Activated T-cell treated with anti-CD3 and anti-CD28 coated beads for 48 hours (primary cell): ENCODE measurements at places on chromosomes 5 and 9.

DNA sequence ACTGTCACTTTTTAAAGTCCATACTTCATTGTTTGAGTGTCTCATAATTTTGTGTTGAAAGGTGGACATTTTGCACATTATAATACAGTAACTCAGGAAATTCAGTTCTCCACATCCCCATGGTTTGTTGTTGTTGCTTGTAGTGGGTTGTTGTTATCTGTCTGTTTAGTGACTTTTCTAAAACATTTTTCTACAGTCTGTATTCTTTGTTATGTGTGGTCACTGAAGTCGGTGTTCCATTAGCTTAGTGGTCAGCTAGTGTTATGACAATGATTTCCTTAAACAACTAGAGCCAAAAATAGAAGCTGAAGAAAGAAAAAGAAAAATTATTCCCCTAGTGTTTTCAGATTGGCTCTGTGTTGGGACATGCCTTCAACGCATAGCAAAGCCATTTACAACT, 5.6 kb upstream of the IL33 start:
- no peak for DNase-seq

GRCh38 chr5:154320224-154321089, 125.3 kb upstream of the SAP30L start:
- DNase-seq: no peak

- DNase-seq: no peak
Observed at GRCh38 chr5:178319541-178320041, 87.0 kb upstream of the PHYKPL start.

DNA sequence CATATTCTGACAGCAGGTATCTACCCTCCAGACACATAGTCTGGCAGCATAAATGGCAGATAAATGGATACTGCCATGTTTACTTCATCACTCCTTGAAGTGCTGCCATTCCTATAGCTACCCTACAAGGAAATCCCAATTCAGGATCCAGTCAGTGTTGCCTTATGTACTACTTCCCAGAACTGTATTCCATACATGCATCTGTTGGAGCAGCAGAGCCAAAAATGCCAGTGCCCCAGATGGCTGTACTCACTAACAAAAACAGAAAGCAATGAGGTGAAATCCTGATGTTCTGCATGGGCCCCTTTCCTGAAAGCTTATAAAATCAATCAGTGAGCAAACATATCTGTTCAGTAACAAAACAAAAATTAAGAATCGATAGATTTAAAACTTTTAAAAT, 490.0 kb upstream of the COX7C start:
- DNase-seq: no peak

GRCh38 chr9:38440516-38440915, 16.3 kb upstream of the IGFBPL1 start:
- DNase-seq: no peak

GRCh38 chr5:167908606-167909005, 382.8 kb upstream of the WWC1 start:
- DNase-seq: no peak

DNA sequence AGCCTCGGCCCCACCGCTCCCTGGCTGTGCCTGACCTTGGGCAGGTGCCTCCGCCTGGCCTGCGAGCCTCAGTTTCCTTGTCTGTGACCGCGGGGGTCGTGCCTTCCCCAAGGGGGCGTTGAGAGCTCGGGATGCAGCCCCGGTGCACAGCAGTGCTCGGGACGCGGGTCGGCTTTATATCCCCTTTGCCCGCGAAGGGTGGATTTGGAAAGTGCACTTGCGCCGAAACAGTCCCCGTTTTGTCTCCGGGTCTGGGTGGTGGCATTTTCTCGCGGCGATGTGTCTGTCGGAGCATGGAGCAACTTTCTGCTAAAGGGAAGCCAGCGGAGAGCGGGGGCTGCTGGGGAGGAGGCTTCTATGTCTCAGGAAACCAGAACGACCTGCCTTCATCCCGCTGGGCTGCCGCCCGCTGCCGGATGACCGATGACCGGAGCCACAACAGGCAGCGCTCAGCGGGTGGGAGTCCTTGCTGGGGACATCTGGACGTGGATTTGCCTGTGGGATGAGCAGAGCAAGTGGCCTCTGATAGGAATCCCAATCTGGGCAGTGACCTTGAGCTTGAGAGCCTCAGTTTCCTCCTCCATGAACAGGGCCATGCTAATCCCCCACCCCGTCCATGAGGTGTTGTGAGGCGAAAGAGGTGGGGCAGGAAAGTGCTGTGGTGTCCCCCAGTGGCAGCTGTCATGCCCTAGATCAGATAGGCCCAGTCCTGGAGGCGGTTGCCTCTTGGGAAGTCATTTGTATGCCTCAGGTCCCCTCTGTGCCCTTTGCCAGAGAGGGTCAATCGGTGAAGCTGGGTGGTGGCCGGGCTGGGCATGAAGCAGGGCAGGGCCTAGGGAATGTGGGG, 651 bp downstream of the HRH2 start:
- no peak for DNase-seq

- no peak for DNase-seq
Observed at GRCh38 chr5:127941646-127942045, 141.9 kb upstream of the SLC12A2 start.

DNA sequence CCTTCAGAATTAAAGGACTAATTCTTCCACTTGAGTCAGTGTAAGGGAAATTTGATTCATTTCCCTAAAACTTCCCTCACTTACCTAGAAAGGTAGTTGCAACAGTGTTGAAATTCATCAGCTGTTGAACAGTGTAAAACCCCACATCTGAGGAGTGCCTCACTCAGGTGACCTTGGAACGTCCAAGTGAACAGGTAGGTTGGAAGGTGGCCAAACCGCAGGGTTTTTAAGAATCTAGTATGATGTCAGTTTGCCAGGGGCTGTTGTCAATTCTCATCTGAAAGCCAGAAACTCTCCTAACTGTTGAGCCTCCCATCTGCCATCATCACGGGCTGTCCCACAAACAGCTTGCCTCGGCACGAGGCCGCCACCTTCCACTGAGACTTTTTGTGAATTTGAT, 105.7 kb downstream of the TMEM174 start:
- no peak for DNase-seq

DNA sequence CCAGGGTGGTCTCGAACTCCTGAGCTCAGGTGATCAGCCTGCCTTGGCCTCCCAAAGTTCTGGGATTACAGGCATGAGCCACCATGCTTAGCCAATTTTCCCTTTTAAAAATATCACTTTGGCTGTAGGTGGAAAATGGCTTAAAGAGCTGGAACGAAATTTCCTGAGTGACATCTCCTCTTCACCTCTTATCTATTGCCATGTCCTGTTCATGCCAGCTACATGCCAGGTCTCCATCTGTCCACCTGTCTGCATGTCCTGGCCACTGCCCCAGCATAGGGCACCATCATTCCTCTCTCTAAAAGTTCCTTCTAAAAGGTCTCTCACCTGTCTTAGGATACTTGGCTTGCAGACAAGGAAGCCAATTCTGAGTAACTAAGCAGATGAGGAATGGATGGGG, 2.8 kb upstream of the GRK6 start:
- no peak for DNase-seq

DNA sequence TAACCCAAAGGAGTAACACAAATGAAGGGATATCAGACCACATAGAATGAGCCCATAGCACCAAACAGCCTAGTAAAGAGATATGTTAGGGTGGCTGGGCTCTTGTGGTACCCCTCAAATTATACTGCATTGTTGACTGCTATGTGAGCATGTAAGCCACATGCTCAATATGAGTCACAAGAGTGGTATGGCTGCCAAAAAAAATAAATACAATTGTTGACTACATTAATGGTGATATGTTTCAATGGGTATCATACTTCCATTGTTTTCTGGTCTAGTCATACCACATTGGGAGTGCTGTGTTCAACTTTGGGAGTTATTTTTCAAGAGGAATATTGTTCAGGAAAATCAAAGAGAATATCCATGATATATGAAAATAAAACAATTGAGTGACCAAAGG, 162.4 kb upstream of the PIK3R1 start:
- no peak for DNase-seq

DNA sequence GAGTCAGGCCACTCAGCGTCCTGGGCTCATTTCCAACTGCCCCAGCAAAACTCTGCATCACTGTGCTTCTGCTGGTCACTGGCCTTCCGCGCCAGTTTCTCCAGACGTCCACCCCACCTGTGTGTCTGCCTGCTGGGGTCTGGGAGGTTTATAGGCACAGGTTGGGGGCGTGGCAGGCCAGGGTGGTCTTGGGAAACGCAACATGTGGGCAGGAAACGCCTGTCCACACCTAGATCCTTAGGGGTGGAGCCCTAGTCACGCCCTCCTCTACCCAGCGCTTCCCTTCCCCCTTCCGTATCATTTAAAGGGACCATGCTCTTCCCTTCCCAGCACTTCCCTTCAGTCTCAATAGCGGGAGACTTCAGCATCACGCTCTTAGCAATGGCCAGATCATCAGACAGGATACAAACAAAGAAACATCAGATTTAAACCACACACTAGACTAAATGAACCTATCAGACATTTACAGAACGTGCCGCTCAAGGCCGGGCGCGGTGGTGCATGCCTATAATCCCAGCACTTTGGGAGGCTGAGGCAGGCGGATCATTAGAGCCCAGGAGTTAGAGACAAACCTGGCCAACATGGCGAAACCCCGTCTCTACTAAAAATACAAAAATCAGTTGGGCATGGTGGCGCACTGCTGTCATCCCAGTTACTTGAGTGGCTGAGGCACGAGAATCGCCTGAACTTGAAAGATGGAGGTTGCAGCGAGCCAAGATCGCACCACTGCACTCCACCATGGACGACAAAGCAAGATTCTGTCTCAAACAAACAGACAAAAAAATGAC, 11.8 kb upstream of the BTNL9 start:
- DNase-seq: no peak

- DNase-seq: peak; percentile 65
Observed at GRCh38 chr5:115262321-115263077, at the start of gene PGGT1B. TSS of gene PGGT1B (minus strand) at chr5:115262877. CDS start at chr5:115262851, 26 bp downstream.

DNA sequence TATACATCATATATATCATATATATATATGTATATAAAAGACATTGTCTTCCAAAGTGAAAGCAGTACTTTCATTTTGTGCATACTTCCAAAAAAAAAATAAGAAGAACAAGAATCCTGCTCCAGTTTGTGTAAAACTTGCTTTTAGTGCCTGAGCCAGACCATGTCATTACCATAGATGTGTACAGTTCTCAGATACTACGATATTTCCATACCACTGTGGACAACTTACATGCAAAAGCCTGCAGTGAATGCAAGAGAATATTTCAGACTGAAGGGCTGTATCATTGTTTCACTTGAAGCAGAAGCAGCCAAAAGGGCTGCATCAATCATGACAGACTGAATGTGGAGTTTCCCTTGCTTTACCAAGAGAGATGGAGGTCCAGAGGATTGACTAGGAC, 72.6 kb upstream of the CYLC2 start:
- no peak for DNase-seq

DNA sequence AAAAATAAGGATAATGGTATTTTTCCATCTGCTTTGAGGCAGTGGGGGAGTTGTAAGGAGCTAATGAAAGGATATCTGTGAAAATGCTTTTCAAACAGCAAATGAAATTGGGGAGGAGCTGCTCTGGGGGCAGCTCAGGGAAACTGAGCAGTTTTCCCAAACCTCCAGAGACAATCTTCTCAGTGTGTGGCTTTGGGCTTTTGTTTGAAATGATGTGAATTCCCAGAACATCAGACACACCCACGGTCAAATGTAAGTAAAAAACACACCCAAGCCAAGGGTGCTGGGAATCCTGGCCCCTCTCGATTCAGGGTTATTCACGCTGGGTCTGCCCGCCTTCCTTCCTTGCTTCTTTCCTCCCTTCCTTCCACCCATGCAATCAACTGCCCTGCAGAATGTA, 512.6 kb downstream of the BNC2 start:
- DNase-seq: no peak

- no peak for DNase-seq
Observed at GRCh38 chr5:125510651-125511050, 764.2 kb upstream of the ZNF608 start.

GRCh38 chr5:133247881-133248624, 196.2 kb downstream of the HSPA4 start:
- DNase-seq: no peak

- no peak for DNase-seq
Observed at GRCh38 chr9:137169896-137170358, at the start of gene LRRC26. TSS of gene LRRC26 (minus strand) at chr9:137170051. CDS start at chr9:137169943, 108 bp downstream.

- DNase-seq: no peak
Observed at GRCh38 chr9:137316012-137316981, 14.2 kb upstream of the NRARP start.

DNA sequence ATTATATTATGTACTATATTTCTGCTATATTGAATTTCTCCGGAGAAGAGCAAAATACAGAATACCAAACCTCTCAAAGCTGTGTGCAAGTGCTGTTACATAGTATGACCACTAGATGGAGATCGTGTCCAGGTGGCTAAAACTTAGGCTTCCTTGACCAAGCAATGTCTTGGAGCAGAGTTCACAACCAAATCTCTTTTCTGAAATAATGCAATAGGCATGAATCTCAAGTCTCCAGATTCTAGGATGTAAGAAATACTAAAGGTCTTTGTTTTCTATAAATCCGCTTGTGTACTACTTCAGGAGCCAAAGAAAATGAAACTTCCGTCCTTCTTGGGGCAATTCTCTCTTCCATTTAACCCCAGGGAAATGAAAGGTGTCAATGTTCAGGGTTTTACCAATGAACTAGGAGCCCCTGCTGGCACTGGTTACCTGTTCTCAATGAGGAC, 181.5 kb upstream of the RAI14 start:
- DNase-seq: no peak

DNA sequence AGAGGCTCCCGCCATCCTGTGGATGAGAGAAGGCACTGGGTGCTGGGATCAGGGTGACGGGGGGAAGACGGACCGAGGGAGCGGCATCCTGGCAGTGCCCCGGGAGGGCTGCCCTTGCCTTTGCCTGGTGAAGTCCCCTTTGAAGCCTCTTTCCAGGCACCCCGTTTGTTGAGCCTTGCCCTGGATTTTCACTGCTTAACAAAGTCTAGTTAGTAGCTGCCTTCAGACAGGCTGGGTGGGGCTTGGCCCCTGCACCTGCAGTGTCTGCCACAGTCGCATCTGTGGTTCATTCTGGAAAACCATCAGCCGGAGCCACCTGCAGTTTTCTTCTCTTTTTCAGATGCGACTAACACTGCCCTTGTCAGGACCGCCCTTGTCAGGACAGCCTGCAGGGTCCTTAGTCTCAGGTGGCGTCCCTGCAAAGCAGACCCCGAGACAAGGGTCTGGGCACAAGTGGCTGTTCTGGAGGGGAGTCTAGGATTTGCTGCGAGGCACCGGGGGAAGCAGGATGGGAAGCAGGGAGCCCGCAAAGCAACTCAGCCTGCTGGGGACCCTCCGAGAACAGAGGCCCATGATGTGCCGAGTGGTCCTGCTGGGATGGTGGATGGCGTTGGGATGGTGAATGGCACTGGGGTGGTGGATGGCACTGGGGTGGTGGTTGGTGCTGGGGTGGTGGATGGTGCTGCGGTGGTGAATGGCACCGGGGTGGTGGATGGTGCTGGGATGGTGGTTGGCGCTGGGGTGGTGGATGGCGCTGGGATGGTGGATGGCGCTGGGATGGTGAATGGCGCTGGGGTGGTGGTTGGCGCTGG, 147.9 kb upstream of the COL5A1 start:
- DNase-seq: no peak
